ENCODE measurements at places on chromosomes 3 and 15. TPM values are rescaled to one million over a fixed set of nuclear protein-coding genes. Genes with fewer than 3 reads are reported as not detected.

The CACNA1D gene
- total RNA-seq = 2.7 TPM

GRCh38 chr15:52348056-52348745 is 52.6 kb upstream of the MYO5C start:
- DNase-seq = no peak

- no peak for DNase-seq
These were observed 92.1 kb upstream of the PLAAT1 start for GRCh38 chr3:193148688-193149473.

- DNase-seq = no peak
These were observed 335.3 kb upstream of the NECTIN3 start for GRCh38 chr3:110736332-110736731.

DNA sequence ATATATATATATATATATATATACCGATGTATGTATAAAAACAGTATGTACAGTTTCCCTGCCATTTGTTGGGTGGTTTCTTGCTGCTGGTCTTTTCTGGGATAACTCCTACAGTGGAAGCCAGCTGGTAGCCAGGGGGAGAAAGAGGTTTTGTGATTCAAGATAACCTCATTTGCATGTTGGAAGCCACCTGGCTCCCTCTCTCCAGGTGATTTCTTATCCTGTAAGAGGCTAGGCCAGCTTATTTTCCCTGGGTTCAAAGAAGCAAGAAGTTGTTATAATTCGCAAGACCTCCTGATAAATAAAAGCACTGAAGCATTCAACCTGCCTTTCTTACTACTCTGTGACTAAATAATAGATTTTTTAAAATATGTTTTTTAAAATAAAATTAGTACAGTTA is 443.3 kb downstream of the VGLL3 start:
- no peak for DNase-seq
